ENCODE measurements at places on chromosomes 11 and 22.

DNA sequence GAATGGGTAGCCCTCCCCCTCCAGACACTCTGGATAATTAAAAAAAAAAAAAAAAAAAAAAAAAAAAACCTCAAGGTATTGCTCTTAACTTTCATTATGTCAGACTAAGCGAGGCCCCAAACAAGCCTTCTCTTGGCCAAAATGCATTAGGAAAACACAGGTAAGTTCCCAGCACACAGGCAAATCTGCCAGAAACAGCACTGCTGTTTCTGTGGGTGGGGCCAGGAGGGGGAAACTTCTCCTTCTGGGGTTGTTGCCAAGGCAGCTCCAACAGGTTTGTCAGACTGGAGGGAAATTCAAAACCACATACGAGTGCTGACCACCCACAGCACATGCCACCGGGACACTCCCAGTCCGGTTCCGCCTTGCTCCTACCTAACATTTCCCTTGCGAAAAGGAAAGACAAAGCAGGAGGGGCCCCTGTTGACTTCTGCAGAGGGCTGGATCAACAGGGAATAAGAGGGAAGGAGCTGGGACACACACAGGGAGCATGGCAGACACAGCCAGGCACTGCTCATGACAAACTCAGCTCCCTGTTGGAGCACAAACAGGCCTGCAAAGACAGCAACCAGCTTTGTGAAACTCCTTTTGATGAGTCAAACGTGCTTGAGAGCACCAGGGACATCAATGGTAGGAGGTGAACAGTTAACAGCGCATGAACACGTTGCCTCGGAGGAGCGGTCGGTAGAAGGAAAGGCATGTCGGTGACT, 55.0 kb downstream of the MYH9 start:
- no peak for DNase-seq

DNA sequence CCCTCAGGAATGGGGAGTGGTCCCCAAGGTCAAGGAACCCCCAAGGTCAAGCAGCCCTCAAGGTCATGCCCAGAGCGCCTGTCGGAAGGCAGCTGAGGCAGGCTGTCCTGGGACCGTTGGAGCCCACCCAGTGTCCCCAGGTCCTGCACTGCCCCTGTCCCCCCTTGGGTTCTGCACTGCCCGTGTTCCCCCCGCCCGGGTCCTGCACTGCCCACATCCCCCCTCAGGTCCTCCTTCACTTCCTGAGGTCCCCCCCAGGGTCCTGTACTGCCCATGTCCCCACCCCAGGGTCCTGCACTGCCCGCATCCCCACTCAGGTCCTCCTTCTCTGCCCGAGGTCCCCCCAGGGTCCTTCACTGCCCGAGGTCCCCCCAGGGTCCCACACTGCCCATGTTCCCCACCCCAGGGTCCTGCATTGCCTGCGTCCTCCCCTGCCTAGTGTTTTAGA, 1073.0 kb downstream of the BRD1 start:
- no peak for DNase-seq

DNA sequence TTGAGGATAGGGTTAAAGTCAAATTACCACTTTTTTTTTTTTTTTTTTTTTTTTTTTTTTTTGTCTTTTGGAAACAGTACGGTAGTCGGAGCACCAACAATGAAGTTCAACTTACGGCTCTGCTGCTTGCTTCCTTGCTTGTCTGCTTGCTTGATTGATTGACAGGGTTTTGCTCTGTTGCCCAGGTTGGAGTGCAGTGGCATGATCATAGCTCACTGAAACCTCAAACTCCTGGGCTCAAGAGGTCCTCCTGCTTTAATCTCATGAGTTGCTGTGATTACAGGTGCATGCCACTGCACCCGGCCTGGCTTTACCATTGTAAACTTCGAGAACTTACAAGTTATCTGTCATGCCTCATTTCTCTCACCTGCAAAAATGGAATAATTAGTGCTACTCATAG, 5.8 kb downstream of the SGSM3 start:
- DNase-seq: no peak

- DNase-seq: no peak
Measured at GRCh38 chr11:7548659-7549274, 35.0 kb downstream of the PPFIBP2 start.

DNA sequence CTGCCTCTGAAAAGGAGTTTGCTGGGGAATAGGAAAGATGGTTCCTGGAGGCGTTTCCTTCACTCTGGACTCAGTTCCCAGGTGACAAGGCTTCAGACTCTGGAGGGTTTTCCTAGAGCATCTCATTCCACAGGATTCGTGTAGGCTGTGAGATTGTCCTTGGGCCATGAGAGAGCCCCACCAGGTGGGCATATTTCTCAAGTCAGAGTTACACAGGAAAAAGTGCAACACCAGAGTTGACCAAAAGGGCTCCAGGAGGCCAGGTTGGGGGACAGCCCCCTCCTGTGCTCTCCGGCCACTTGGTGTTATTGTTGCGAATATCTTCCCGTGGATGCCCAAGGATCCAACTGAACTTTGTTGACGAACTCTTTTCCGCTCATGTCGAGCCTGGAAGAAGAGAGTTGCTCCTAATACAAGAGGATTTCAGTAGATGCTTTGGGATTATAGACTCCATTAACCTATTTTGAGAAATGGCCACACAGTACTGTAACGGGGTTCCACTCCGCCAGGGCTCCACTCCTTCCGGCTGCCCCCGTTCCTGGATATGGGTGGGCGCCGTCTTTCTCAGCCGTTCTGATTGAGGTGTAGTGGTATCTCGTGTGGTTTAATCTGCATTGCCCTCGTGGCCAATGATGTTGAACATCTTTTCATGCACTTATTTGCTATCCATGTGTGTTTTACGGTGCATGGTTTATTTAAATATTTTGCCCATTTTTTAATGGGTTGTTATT, 580.3 kb downstream of the BRD1 start:
- DNase-seq: no peak

DNA sequence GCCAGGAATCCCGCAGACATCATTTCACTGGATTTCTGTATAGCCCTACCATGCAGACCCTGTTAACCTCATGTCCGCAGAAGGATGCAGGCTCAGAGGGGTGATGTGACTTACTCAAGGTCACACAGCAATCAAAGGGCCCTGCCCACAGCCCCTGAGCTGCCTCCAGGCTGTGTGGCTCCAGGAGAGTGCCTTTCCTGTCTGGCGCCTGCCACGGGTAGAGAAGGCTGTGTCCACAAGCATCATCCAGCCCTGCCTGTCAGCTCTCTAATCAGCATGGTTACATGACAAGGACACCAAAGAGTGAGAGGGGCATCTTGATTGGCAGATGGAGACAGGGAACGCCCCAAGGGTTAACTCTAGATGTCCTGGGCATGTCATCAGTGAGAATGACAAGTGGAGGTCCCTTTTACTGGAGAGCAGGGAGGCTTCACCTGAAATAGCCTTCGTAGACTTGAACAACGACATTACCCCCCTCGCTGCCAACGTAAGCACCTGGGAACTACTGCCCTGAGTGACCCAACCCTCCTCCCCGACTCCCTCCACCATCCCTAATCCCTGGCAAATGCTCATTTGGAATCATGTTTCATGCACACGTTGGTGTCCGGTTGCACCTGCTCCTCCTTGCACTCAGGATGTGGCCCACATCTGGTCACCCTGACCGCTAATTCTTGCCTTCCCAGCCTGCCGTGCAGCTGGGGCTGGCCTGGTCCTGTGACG, 6.9 kb downstream of the FGF19 start:
- no peak for DNase-seq

DNA sequence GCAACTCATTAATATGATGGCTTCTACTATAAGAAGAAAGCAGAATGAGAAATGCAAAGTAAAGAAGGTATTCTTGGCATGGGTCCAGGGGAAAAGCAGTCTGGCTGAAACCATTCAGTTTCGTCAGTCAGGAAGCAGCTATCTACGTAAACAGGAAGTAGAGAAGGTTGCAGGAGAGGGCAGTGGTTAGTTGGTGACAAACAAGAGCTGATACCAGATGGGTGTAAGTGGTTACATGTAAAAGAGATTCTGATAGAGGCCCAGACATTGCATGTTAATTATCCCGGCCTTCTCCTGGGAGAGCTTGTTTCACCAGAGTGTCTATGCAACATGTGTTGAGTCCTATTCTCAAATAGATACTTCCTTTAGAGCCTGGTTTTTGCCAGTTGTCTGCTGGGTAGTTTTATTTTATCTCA, 58.4 kb upstream of the PSMA1 start:
- DNase-seq: no peak

DNA sequence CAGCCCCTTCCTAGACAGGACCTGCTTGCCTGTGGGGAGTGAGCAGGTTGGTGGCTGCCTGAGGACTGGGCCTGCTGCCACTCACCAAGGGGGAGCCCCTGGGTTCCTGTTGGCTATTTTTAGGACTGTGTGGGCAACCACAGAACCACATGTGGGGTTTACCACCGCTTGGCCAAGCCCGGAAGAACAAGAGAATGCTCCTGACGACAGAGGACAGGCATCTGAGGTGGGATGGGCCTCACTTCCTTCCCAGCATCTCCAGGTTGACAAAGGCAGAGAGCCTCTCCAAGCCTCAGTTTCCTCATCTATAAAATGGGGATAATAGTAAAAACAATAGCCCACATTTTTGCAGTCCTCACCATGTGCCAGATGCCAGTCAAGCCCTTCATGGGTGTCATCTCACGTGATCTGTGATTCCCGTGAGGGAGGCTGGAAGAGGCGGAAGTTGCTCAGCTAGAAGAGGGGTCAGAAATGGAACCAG, 43.6 kb downstream of the LRRC32 start:
- no peak for DNase-seq

DNA sequence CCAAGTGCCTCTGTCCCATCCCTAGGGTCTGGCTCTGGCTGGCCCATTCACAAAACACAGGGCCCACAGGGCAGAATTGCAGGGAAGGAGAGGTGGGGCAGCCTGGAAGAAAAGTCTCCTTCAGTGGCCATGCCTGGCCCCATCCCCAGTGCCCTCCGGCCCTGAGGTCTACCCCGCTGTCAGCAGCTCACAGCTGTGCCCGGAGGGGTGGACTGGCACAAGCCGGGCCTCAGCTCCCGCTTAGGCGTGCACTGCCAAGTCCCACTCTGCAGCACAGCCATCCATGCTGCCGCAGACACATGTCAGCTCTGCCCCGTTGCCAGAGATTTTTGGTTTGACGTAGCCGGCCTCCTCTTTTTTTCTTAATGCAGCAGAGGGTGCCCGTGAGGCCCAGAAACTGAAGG, 3.9 kb upstream of the SCN2B start:
- DNase-seq: no peak

DNA sequence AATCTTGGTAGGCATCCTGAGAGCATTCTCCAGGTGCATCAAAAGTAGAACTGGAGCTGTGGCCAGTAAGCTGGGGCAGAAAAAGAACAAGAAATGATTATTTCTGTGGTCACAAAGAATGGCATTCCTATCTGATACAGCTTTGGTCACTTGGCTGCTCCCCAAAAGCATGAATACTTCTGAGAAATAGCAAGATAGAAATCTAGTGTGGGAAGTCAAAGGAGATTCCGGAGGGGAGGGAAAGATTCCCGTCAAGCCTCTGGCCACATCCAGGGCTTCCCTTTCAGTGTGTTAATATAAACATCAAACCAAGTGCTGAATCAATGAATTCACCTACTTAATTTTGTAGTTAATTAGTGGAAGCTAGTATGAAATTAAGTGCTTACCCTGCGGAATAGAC, 1185.4 kb downstream of the LRRC4C start:
- DNase-seq: no peak

GRCh38 chr11:122246874-122247273, 130.9 kb upstream of the BLID start:
- no peak for DNase-seq

DNA sequence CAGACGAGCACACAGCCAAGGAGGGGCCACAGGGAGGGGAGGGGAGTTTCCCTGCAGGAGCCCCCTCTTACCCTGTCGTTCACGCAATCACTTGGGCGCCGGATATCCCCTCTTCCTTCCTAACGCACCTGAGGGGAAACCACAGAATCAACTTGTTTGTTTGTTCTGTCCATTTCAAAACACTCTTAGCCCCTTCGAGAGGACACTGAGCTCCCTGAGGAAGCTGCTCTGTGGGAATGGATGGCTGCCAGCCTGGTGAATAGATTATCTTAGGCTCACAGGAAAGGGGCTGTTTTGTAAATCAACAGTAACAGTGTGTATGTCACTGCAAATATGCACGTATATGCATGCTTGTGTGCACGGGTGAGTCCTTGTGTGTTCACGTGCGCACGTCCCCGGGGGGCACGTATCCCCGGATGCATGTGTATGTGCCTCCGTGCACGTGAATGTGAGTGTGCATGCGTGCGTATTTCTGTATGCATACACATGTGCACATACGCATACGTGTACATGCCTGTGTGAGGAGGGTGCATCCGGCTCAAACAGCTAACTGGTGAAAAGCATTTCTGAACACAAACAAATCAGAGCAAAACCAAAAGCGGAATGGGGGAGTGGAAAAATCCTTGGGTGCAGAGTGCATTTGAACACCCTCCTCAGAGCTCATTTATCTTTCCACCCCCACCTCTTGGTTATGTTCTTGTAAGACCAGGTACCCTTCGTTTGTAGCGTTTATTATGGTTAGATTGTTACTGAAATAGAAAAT, 7.2 kb downstream of the ARSA start:
- no peak for DNase-seq

DNA sequence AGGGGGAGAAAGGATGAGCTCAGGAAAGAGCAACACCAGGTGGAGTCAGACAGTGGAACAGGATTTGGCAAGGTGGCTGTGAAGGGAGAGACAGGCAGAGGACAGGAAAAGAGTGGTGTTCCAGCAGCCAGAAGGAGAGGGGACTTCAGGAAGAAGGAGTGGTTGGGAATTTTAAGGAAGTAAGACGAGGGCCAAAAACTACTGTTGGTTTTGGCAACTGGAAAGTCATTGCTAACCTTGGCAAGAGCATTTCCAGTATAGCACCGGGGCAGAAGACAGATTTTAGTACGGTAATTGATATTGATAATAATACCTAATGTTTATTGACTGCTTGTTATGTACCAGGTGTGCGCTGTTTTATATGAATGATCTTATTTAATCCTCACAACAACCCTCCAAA, 15.4 kb upstream of the DDX6 start:
- no peak for DNase-seq

- no peak for DNase-seq
Measured at GRCh38 chr22:22397292-22397870, 111.2 kb downstream of the ZNF280B start.

- DNase-seq: no peak
Measured at GRCh38 chr22:41001722-41002122, 50.5 kb downstream of the RBX1 start.

DNA sequence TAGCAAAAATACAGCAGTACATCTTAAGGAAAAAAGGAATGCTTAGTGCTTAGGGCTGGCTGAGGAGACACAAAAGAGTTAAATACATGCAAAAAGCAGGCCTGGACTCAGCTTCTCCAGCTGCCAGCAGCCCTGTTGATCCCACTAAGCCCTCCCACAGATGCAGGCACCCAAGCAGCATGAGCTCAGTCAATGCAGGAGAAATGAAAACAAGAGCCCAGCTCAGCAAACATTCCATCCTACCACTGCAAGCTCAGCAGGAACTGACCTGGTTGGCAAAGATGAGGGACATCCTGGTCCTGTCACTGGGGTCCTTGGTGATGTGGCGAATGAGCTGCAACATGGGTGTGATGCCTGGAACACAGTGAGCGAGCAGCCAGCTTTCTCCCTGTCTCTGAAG, 5.8 kb downstream of the CYB5R2 start:
- DNase-seq: peak; percentile 60

DNA sequence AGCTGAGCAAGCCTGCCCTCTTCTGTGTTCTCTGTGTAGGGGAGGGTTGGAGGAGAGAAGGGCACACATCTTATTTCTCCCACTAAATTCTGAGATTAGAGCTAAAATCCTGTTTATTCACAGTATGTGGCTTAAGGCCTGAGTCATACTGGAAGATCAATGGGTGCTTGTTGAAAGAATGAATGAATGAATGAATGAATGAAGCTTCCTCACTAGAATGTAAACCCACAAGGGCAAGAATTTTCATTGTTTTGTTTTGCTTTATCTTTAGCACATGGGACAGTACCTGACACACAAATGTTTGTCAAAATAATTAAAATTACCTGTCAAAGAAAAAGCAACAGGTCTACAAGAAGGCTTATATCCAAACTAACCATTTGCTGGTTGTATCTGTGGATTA, 50.6 kb upstream of the PAK1 start:
- no peak for DNase-seq

Measured in brain pericyte (primary cell).